ENCODE measurements at places on chromosomes 4 and X.

- no peak for DNase-seq
Observed at GRCh38 chr4:5660185-5660584, 48.2 kb downstream of the EVC2 start.

DNA sequence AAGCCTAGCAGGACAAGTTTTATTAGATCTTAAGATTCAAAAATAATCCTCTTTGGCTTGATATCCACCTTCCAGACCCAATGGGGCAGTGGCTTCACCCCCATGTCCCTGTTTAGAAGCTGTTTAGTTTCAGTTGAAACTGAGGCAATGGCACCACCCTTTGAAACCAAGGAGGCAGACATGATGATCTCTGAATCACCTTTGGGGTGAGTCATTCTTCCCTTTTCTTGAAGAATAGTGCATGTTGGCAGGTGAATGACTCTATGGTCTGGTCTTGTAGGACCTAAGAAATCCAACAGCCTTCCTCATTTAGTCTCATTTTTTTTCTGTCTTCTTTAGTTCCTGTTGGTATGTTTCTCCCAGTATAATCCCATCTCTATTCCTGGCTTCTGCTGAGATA, 29.5 kb upstream of the BMP15 start:
- DNase-seq, result no peak

- DNase-seq, result no peak
Observed at GRCh38 chr4:168618577-168619265, 121.9 kb downstream of the PALLD start.

GRCh38 chr4:105058177-105058812, 88.4 kb upstream of the TET2 start:
- DNase-seq, result no peak

DNA sequence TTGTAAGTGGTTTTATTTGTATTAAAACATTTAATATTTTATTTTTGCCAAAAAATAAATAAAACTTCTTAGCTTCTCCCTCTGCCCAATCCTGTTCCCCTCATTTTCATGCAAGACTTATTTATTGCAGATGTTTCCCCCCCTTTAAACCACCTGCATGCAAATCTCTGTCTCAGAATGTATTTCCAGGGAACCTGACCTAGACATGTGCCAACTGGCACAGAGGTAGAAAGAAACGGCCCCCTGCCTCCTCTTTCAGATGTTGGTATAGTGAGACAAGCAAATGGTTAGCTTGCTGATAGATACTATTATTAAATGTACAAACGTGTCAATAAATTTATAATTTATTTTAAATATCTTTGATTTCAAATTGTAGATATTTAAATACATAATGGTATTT, 47.1 kb downstream of the KLF3 start:
- DNase-seq, result no peak

DNA sequence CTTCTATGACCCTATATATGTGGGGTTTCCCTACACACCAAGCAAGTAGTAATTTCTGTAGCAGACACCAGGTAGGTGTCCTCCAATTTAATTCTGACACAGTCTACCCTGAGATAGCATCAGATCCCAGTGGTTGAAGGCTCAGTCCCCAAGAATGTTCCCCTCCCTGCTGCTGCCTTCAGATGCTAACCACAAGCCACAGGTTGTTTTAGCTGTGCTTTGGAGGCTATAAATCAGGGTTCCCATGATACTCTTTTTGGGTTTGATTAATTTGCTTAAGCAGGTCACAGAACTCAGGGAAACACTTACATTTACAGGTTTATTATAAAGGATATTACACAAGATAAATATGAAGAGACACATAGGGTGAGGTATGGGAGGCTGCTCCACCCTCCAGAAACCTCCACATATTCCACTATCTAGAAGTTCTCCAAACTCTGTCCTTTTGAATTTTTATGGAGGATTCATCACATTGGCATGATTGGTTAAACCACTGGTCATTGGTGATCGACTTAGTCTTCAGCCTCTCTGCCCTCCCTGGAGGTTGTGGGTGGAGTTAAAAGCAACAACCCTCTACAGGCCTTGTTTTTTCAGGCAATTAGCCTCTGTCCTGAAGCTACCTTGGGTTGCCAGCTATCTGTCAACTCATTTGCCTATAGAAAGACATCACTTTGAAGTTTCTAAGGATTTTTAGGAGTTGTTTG, 50.8 kb downstream of the GRIA2 start:
- no peak for DNase-seq

DNA sequence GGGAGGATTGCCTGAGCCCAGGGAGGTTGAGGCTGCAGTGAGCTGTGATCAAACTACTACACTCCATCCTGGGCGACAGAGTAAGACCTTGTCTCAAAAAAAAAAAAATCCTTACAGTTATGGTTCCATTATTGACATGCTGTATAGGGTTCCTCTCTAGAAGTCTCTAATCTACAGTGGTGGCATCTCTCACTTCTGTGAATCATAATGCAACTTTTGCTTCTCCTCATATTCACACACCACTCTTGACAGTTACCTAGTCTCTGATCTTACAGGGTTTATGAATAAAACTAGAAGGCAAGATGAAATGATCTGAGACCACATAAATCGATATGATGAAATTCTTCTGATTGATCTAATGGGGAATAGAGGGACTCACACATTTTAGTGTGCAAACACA, 40.6 kb downstream of the DOCK11 start:
- DNase-seq, result no peak

DNA sequence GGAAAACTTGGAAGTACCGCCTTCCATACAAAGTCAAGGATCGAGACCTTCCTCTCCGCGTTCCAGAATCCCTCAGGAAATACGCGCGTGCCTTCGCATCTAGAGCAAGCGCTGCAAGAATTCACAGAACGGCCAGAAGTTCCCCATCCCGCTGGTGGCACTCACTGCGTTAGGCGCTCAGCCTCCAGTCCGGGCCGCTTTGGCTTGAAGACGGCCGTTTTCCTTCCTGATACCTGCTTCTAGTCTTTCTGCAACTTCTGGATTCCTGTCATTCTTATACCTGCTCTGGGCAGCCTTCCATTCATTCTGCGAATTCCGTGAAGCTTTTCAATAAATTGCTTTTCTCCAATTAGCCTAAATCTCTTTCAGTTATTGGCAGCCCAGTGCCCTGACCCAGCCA, 896.4 kb downstream of the TRIML1 start:
- no peak for DNase-seq

DNA sequence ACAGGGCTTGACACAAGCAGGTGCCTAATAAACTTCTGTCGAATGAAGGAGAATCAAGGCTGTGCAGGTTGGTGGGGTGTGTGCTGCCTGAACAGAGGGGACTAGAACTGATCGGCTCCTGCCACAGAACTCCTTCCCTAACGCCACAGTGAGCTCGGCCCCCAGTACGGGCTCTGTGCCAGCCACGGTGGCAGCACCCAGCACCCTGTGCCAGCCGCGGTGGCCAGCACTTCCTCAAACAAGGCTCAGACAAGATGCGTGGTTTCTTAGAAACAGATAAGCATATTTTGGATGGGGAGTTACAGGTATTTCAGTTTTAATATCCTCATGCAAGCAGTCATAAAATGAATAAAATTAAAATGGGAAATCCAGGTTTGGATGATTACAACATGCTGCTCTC, 26.0 kb upstream of the C4orf50 start:
- DNase-seq, result no peak

DNA sequence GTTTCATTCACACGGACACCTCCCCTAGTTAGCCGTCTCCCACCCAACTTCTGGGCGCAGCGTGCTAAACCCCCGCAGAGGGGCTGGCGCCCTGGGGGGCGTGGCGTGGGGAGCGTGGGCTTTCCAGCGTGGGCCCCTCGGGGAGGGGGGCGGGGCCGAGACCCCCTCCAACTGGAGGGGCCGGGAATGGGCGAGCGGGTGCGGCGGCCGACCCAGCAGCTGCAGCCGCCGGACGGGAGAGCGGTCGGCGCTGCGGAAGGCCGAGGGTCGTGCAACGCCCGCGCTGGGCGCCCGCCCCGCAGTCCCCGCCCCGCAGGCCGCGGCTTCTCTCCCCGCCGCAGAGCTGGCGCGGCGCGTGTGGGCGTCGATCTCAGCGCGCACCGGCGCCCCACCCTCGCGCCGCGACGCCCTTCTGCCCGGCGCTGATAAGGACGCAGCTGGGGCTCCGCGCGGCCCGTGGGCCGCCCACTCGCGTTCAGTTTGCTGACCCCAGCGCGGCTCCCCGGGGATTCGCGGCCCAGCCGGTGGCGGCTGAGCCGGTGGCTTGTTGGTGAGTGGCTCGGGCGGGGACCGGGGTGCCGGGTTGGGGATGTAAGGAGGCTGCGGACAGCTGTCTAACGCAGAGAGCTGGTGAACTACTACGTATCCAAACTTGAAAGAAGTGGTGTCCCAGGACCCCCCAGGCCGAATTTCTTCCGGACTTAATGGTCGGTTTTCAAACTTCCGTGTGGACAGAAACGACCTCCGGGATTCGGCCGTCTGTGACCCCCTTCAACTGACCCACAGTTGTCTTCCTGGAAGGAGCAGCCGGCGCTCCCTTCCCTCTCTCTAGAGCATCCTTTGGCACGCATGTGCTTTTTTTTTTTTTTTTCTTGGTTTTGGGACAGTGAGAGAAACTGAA, 1.5 kb downstream of the FHDC1 start:
- DNase-seq, result peak; percentile 79

DNA sequence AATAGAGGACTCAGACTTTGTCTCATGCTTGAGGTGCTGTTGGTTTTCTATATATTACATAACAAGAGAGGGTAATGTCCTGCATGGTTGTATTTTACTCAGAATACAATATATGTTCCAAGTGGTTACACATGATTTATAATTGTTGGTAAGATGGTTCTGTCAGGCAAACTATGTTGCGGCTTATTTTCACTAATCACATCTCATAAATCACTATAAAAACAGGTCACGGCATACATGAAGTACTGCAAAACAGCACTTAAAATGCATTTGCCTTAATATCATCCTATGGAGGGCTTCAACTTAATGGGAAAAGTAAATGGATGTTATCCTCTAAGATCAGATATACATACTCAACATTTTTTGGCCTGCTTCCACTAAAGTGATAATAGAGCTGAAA, 246.0 kb upstream of the ARSJ start:
- no peak for DNase-seq

DNA sequence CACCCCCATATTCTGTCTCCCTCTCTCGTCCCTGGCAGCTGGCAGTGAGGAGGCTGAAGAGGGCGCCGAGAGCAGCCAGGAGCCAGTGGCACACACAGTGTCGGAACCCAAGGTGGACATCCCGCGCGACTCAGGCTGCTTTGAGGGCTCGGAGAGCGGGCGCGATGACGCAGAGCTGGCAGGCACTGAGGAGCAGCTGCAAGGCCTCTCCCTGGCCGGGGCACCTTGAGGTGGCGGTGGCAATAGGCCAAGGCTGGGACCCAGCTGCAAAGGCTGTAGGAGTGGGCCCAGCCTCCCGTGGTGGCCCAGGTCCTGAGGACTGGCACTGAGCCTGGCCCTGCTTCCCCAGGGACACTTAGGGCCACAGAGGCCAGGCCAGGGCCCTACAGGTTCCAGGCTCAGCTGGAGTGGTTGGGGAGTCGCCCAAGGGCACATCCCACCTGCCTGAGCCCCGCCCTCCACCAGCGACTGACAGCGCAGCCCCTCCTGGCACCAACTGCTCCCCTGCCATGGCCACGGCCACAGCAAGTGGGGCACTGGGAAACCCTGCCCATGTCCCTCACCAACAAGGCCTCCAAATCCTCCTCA, 13.9 kb downstream of the SASH3 start:
- no peak for DNase-seq

DNA sequence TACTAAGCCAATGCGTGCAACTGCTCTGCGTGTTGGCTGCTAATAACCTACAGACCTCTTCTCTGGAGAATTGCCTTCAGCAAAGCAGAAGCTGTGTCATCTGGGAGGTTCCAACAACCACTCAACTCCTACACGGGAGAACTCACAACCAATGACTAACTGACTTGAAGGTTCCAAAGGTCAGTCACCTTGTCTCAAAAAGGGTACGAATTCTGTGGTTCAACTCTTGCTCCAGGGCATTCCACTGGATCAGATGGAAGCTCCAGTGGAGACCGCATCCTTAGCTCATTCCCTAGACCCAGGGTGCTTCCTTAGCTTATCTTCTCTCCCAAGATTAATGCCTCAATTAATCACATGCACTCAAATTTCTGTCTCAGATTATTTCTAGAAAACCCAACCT, 222.7 kb downstream of the CHIC2 start:
- no peak for DNase-seq

- no peak for DNase-seq
Observed at GRCh38 chrX:7926501-7926900, 712 bp downstream of the PNPLA4 start.

DNA sequence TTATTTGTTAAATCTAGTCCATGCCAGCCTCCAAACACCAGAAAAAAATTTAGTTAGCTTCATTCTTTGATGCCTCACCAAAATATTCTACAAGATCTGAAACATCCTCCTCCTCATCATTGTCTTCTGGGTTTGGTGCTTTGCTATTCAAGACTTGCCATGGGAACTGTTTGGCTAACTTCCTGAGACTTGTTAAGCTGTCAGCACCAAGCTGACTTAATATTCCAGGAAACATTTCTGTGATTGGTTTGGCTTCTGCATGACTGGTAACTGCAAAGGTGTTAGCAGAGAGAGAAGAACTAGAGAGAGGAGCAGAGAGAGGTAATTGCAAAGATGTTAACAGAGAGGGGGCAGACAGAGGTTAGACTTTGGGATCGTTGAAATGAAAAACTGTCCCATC, 101.3 kb downstream of the PALLD start:
- DNase-seq, result no peak

DNA sequence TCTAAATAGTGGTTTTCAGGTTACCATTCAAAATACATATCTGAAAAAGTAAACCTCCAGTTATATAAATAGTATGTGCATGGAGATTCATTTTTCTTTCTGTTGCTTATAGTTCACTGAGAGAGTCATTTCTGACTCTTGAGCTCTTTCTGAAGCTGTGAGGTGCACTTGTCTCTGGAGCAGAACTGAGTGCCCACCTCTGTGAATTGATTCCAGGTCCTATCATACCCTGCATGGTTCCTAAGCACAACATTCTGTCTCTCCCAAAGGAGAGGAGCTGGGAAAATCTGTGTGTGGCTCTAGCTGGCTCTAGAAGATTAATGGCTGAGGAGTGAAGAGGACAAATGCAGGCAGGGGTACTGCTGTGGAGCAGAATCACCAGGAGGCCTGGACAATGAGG, 161.6 kb upstream of the HCCS start:
- no peak for DNase-seq

GRCh38 chr4:10006601-10007435, 14.5 kb downstream of the SLC2A9 start:
- no peak for DNase-seq

DNA sequence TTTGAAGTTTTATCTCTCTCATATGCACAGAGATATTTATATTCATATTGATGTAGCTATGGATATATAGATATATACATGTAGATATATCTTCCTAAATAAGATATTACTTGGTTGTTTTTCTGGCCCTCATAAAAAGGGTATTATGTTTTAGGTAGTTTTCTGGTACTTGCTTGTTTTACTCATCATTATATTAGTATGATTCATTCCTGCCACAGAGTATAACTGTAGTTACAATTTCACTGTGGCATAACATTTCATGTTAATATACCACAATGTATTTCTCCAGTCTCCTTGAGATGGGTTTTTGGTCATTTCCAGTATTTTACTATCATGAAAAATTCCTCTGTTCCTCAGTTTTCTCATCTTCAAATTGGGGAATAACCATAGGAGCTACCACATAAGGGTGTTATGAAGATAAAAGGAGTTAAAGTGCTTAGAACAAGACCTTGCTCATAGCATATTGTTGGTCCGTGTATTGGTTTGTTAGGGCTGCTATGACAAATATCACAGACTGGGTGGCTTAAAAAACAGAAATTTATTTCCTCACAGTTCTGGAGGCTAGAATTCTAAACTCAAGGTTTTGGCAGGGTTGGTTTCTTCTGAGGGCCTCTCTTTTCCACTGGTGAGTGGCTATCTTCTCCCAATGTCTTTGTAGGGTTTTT, 129.7 kb downstream of the TMEM164 start:
- DNase-seq, result no peak

GRCh38 chrX:49995107-49995731, 72.8 kb downstream of the CLCN5 start:
- no peak for DNase-seq

All from right hindlimb (tissue), 1 donor.